ENCODE measurements at places on chromosomes 7 and 10. TPM values are rescaled to one million over a fixed set of nuclear protein-coding genes. Genes with fewer than 3 reads are reported as not detected.

DNA sequence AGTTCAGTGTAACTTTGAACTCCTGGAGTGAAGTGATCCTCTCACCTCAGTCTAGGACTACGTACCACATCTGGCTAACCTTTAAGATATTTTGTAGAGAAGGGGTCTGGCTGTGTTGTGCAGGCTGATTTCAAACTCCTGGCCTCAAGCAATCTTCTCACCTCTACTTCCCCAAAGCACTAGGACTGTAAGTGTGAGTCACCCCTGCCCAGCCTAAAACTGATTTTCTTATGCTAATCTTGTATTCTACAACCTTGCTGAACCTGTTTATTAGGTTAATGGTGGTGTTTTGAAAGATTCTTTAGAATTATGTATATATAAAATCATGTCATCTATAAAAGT lies 58.0 kb downstream of the LCOR start:
- DNase-seq = no peak

Gene PLCE1
- total RNA-seq = 0.55 TPM

Gene GTF2IRD1
- total RNA-seq = 36.8 TPM

GRCh38 chr10:78870458-78870857 lies 198.3 kb upstream of the ZMIZ1 start:
- no peak for DNase-seq

Gene GBX1
- total RNA-seq = not detected

Gene CPA1
- not detected for total RNA-seq

Gene GIMAP1
- not detected for total RNA-seq

- DNase-seq = no peak
These were observed 260.9 kb upstream of the BMPER start for GRCh38 chr7:33644489-33644888.

DNA sequence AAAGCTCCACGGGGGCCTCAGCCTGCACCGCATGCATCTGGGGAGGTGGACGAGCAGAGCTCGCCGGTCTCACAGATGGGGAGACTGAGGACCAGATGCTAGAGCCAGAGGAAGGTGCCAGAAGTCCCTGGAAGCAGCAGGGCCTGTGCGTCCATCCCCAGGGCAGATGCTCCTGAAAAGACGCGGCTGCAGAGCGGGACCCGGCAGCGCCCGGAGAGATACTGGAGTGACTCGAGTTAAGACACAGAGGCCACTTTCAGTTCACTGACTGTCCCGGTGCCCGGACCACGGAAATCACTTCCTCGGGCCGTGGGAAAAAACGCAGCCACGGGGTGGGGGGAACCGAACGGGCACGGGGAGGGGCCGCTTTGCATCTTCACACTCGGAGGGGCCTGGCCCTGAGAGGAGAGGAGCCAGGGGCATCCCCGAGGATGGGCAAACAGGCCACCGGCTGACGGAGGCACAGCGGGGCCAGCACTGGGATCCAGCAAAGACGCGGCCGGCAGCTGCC lies 85.4 kb downstream of the FOXL3 start:
- DNase-seq = no peak

GRCh38 chr10:98039690-98040381 lies 9.4 kb upstream of the CRTAC1 start:
- no peak for DNase-seq

Gene OR2A42
- 0.07 TPM for total RNA-seq

DNA sequence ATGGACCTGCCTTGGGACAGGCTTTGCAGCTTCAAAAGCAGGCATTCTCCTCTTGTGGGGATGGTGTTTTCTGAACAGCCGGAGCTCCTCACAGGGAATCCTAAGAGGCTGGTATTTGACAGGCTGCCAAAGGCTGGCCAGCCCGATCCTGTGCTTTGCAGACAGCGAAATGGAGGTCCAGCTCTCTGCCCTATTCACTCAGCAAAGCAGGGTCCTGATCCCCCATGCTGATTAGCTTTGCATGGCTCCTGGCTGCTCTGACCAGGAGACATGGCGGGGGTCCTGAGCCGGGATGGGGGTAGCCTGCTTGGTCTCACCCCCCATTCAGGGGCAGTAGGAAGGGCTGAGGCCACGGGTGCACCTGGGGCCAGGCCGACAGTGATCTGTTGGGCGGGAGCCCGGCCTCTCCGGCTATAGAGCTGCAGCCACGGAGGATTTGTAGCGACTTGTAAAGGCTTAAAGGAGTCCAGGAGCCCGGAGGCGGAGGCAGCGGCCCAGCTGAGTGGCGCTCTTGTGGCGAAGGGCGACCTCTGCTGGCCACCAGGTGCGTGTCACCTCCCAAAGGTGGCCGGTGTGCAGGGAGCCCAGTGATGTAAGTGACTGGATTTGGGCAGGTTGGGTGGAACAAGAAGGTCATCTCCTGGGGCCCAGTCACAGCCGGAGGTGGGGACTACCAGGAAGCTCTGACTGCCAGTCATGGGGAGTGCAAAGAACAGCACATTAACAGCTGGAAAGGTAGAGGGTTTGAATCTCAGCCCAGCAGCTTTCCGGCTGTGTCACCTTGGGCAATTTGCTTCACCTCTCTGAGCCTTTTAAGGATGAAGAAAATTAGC lies 126.5 kb downstream of the ZMIZ1 start:
- no peak for DNase-seq

DNA sequence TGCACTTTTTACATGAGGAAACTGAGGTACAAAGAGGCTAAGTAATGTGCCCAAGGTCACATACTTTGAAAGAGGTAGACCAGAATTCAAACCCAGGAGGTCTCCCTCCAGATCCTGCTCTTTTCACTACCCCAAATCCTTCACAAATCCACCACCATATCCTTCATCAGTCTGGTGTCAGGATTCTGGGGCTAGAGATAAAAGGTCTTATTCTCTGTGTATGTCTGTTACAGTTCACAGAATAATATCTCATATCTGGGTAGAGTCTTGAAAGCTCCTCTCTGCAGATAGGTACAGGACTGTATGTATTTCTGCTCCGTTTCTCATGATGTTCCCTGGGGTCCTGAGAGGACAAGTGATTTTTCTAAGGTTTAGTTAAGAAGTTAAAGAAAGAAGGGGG lies 4.9 kb downstream of the PIK3CG start:
- no peak for DNase-seq

DNA sequence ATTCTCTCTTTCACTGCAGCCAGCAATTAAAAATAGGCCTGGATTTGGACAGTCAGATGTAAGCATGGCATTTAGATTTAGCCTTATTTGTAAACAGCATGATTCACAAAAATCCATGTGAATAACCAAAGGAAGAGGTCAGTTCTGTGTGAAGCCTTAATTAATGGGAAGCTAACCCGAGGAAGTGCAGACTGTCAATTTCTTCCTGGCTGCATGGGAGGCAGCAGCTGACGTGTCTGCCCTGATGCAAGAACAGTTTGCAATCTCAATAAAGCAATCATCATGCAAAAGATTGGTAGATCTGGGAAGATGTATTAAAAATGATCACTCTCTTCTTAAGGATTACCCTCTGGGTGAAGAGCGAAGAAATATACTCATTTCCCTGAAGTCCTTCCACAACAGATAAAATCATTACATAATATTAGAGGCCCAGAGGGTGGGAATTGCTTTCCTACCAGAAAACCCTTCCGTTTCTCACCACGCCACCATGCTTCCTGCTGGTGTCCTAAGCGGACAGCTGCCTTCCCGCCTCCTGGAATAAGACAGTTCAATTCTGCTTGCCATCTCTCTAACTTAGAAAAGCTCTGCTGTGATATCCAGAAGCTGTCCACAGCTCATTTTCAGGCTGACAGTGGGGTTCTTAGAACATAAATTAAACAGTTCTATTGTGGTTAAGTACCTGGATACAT lies 526.7 kb upstream of the NRP1 start:
- no peak for DNase-seq

- DNase-seq = no peak
These were observed 26.3 kb downstream of the DNMBP start for GRCh38 chr10:99983280-99983988.

GRCh38 chr7:22319424-22320403 lies 37.2 kb downstream of the RAPGEF5 start:
- DNase-seq = no peak

DNA sequence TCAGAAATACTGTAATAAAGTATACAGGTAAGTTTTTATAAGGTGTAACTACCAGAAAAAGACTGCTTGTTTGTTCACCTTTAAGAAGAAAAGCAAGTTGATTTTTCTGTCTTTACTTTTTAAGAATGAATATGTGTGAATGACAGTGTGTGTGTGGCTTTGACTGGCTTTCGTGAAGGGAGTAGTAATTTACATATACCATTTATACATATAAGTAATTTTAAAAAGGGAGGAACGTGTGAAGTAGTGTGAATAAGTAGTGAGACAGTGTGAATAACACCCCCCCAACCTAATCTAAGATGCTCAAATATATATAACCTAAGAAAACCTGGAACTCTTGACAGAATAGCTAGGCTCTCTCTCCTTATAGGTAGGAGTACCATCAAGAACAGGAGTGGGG lies 33.2 kb downstream of the RBM33 start:
- DNase-seq = no peak

GRCh38 chr7:5302577-5302976 lies 19.8 kb downstream of the SLC29A4 start:
- no peak for DNase-seq

Gene C7orf57
- 0.34 TPM for total RNA-seq

GRCh38 chr7:139883814-139884213 lies 54.8 kb downstream of the TBXAS1 start:
- DNase-seq = peak; percentile 82

Data from kidney epithelial cell (primary cell).